ENCODE measurements at places on chromosomes 12 and 14.

- no peak for DNase-seq
These were observed 94.7 kb downstream of the GALC start for GRCh38 chr14:87898301-87898700.

DNA sequence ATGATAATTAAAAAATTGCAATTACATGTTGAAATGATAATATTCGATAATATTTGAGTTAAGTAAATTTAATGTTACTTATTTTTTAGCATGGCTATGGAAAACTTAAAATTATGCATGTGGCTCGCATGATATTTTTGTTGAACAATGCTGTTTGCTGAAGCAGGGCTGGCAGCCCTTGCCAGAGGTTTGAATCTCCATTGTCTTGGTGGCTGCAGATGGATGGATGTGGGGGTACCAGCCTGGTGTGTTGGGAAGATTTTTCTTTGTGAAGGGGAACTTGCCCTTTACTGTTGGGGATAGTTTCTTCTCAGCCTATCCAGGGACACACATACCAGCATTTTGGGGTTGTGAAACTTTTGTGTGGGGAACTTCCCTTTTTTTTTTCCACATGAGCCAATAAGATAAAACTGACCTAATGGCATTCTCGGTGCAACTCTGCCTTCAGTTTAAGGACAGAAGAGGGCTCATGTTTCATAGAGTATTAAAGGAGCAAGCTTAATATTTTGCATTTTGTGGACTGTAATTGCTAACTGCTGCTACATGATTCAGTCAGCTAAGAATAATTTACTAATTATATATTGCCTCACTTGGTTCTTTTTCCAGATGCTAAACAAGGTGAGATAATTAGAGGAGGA, 8.8 kb downstream of the RASSF3 start:
- peak; percentile 10 for DNase-seq

DNA sequence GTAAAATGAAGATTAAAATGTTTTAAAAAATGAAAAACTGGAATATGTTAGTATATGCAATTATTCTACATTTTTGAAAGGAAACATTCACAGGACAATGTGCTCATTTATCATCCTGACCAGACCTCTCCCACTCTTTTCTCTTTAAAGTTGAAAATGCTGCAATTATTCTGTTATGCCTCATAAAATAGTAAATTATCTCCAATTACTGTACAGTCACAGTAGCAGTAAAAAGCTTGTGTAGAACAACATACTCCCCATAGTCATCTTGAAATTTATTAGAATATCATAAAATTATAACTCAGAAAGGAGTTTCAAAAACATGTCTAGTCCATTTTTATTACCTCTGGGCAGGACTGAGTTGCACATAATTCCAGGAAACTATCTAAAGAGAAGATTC, 250.3 kb downstream of the SYT1 start:
- DNase-seq, result no peak

- no peak for DNase-seq
These were observed 457.0 kb downstream of the SLC6A15 start for GRCh38 chr12:84455598-84455997.

GRCh38 chr12:2794191-2794735, 507 bp upstream of the FKBP4 start:
- DNase-seq, result peak; percentile 47

DNA sequence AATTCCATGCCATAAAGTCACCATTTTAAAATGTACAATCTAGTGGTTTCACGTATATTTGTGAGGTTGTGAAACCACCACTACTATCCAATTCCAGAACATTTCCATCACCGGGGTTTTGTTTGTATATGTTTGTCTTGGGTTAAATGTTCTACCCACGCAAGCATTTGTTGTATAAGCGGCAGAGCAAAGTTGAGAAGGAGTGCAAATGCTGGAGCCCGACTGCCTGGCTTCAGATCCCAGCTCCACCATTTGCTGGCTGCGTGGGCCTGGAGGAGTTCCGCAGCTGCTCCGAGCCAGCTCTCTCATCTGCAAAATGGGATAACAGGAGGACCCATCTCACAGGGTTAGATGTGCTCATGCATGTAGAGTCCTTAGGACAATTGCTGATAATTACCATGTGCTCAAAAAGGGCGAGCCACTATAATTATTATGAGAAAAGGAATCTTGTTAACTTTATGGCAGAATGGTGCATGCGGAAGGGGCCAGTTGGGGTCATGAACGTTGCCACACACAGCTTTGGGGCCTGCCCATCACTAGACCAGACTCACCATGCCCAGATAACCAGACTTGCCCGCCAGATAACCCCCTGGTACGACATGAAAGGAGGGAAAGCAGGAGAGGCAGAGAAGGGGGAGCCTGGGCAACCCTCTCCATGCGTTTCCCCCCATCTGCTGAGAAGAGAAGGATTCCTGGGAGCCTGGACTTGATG, 6.4 kb downstream of the ACTN1 start:
- no peak for DNase-seq

DNA sequence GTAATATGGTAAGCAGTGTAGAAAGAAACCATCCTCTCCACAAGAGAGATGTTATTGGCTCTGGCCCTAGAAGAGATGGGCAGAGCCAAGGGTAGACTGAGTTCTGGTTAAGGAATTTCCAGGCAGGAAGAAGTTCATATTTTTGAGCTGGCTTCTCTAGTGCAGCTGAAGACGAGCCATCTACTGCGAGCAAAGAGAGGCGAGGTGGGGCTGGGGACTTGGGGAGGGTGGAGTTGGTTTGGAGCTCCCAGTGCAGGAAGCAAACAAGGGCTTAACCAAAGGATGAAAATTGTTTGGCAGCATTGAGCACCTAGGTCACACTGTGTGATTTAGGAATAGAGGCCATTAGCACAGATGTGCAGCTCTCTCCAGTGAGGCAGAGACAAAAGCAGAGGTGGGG, 239.6 kb downstream of the ZFP36L1 start:
- DNase-seq, result no peak

GRCh38 chr12:56581418-56582145, 48.5 kb downstream of the BAZ2A start:
- peak; percentile 50 for DNase-seq

GRCh38 chr12:32025906-32026305, 66.7 kb downstream of the RESF1 start:
- peak; percentile 53 for DNase-seq

DNA sequence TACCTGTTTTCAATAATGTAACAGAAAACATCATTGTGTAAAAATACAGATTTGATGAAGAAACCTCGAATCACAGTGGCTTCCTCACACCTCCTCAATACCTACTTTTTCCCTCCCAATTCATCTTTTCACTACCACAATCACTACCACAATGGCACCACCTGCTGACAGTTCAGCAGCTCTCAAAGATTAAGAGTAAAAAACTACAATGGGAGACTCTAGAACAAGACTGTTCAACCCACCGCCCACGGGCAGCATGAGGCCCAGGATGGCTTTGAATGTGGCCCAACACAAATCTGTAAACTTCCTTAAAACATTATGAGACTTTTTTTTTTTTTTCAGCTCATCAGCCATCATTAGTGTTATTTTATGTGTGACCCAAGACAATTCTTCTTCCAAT, 15.2 kb downstream of the MED6 start:
- DNase-seq, result peak; percentile 34

GRCh38 chr12:89899651-89900050, 191.0 kb upstream of the ATP2B1 start:
- DNase-seq, result no peak

DNA sequence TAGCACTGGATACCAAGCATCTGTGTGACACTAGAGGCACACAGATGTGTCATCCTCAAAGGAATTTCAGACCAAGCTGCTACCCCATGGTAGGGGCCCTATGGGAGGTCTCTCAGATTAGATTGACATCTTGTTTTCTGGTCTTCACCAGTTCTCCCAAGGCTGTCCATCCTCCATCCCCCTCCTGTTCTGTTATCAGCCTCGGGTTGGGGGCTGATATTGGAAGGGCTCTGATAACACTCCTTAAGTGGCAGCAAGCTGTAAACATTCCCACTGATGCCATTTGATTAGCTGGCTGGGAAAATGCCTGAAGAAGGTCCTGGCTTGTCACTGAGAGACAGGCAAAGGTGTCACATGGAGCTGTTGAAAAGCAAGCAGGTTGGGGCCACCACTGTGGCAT, 185.9 kb upstream of the RBM19 start:
- DNase-seq, result no peak

- no peak for DNase-seq
These were observed 55.5 kb upstream of the TTC7B start for GRCh38 chr14:90871605-90872233.

GRCh38 chr14:72550513-72550912, 343.4 kb downstream of the DPF3 start:
- DNase-seq, result no peak

GRCh38 chr12:92506891-92507290, 195.9 kb upstream of the PLEKHG7 start:
- DNase-seq, result no peak

- DNase-seq, result no peak
These were observed 65.1 kb upstream of the NCOR2 start for GRCh38 chr12:124632519-124632984.

All from stimulated activated CD8-positive, alpha-beta memory T cell treated with anti-CD3 and anti-CD28 coated beads, Interleukin-4, amount 100 ng/mL, for 48 hours (primary cell).